GM12864 (cell line): ENCODE measurements at places on chromosomes 2 and 18.

- no peak for DNase-seq
Observed at GRCh38 chr18:47175283-47175897, 774 bp downstream of the IER3IP1 start.

- DNase-seq = no peak
Observed at GRCh38 chr2:215667585-215668377, 231.9 kb upstream of the FN1 start.

DNA sequence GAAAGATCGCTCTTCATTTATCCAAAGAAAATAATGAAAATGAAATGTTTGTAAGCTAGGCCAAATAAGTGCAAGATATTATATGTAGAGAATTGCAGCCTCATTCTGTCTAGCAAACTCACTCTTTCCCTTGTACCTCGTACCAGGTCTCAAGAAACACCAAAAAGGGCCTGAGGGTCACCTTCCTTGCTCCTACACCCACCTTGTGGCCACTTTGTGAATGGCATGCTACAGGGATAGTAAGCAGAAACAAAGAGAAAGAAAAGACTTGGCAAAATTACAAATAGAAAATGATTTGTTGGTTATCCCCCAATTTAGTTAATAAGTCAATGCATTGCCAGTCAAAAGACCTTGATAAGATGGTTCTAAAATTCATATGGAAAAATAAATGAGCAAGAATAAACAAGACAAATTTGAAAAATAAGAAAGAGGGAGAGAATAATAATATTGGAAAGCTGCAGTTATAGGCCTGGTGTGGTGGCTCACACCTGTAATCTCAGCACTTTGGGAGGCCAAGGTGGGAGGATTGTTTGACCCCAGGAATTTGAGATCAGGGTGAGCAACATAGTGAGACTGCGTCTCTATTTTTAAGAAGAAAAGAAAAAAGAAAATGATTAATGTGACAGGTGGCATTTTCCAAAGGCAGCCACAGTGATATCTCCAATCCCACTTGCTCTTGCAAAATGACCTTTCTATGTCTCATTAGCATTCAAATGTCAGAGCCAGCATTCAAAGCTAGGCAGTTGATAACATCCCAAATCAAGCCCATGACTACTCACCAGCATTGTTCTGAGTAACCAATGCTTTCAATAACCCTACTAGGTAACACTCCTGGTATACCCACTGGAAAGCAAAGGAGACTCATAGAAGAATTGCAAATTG, 38.8 kb upstream of the BMP10 start:
- peak; percentile 80 for DNase-seq

GRCh38 chr2:145741181-145741580, 1221.3 kb upstream of the ZEB2 start:
- DNase-seq = no peak

DNA sequence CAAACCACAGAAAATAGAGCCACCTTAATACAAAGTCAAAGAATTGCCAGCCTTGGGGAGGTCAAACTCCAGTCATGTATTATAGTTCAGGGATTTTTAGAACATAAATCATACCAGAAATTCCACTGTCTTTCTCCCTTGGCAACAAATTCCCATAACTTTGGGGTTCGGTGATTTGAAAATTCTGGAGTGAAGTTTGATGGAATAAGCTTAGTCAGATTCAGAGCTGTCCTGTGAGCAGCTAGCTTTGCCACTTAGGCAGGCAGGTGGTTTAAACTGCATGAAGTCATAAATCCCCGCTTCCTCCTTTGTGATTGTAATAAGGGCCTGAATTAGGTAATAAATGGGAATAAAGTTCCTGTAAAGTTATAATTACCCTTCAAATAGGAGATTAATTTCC, 457.0 kb upstream of the HNMT start:
- DNase-seq = no peak

DNA sequence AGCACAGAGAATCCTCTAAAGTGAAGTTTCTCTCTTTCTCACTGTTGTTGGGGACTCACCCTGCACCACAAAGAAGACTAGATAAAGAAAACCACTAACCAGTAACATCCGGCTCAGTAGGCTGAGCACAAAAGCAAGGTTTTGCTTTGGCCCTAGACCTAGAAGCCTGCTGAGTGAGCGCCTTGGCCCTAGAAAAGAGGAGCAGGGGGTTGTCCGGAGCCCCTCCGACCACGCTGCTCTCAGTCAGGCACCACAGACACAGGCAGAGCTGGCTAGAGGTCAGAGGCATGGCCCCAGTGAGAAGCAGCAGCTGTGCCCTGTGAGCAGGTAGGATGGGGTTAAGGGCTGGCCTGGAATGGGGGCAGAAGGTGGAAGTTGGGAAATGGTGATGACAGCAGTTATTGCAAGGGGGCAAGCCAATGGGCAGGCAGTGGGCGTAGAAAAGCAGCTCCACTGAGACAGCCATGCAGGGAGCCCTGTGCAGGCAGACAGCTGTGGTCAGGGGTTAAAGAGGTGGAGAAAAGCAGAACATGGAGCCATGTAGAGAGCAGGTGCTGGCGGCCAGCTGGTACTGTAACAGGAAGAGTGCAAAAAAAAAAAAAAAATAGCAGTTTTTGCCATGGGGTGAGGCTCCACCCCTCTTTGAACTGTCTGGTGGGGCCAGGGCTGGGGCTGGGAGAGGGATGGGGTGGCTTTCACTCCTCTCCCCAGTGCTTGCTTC, 36.9 kb upstream of the SLC14A1 start:
- DNase-seq = peak; percentile 58

DNA sequence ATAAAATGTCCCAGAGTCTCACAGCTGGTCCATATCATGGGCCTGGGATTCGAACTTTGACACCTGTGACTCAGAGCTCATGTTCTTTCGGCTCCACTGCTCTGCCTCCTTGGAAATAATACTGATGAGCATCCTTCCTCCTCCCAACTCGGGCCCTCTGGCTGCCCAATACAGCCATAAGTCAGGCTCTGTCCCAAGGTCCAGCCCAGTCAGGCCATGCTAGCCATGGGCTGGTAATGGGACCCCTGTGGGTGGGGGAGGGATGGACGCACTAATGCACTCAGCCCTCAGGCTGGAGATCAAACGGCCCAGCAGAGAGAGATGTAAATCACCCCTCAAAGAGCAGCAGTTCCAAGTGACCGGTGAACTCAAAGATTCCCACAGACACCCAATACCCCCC, 61.1 kb downstream of the DDX1 start:
- no peak for DNase-seq

- no peak for DNase-seq
Observed at GRCh38 chr2:127235082-127235702, 15.1 kb upstream of the CYP27C1 start.

DNA sequence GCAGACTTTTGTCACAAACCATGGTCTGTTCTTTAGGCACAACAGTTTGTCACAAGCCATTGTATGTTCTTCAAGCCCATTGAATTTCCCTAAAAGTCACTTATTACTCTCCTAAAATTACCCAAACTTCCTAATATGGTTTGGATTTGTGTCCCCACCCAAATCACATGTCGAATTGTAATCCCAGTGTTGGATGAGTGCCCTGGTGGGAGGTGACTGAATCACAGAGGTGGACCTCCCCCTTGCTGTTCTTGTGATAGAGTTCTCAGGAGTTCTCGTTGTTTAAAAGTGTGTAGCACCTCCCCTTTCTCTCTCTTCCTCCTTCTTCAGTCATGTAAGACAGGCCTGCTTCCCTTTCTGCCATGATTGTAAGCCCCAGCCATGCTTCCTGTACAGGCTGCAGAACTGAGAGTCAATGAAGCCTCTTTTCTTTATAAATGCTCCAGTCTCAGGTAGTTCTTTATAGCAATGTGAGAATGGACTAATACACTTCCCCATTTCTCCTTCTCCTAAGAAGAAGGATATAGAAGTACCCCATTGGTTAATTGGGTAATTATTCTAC, 11.2 kb upstream of the GYPC start:
- no peak for DNase-seq

DNA sequence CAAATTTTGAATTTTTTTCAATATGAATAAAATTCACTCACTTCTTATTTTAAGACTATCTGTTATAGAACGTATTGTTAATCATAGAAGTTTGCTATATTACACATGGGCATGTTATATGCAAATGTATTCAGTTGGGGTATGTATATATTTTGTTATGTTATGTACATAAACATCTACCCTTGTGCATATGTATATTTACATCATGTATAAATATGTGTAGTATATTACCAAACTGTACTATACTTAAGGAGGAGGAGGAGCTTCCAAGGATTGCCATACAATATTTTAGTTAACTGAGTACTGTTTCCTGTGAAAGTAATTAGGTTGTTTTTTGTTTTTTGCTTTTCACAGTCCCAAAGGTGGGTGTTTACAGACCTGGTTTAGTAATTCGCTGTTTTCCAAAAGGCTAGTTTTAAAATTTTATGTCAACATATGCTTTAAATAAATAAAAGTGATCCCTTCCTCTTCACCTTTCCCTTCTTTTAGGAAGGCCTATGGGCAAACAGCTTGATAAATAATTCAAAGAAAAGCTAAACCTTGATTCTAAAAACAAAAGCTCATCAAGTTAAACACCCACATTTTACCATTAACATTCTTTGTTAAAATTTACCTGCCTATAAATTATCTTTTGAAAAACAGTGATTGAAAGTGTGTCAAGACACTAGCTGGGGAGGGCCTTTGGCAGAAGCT, 12.9 kb upstream of the POU3F3 start:
- DNase-seq = no peak

DNA sequence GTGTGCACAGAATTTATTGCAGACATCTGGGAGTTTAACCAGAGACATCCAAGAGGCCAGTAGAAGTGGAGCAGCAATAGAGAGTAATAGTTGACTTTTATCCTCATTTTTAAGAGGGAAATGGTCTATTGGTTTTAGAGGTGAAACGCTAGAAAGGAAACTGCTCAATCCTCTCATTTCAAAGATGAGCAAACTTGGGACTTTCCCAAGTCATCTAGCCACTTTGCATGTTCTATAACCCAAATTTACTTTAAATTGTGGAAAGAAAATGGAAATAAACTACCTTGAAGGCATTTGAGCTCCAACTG, 601.7 kb downstream of the ARHGAP15 start:
- DNase-seq = peak; percentile 15

DNA sequence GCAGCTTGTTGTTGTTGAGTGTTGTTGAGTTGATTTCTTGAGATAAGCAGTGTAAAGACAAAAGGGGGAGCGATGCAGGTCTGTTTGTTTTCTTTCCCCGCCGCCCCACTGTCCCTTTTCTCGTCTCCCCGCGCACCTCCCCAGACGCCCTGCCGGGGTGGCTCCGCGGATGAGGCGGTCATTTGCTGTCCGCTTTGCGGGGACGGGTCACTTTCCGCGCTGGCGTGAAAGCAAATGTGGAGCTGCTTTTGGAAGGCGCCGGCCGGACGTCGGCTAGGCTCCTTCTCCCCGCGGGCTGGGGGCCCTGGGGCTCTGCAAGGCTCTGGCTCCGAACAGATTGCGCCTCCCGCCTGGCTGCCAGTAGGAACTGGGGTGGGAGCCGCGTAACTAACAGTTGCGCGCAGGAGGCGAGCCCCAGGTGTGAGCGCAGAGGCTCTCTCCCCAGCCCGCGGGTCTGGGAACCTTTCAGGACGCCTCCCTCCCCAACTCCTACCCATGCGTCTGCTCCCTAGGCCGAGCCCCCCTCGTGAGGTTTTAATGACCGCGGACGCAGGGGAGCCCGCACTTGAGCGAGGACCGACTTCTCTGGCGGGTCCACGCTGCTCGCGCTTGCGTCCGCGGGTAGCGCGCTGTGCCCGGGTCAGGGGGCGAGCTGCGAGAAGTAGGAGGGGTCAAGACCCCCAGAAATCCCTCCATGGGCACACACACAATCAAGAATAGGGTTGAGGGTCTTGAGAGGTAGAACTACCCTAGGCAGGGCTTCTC, 146.6 kb downstream of the MEIS1 start:
- no peak for DNase-seq
